GM03348 (cell line): ENCODE measurements at places on chromosomes 6 and 20.

DNA sequence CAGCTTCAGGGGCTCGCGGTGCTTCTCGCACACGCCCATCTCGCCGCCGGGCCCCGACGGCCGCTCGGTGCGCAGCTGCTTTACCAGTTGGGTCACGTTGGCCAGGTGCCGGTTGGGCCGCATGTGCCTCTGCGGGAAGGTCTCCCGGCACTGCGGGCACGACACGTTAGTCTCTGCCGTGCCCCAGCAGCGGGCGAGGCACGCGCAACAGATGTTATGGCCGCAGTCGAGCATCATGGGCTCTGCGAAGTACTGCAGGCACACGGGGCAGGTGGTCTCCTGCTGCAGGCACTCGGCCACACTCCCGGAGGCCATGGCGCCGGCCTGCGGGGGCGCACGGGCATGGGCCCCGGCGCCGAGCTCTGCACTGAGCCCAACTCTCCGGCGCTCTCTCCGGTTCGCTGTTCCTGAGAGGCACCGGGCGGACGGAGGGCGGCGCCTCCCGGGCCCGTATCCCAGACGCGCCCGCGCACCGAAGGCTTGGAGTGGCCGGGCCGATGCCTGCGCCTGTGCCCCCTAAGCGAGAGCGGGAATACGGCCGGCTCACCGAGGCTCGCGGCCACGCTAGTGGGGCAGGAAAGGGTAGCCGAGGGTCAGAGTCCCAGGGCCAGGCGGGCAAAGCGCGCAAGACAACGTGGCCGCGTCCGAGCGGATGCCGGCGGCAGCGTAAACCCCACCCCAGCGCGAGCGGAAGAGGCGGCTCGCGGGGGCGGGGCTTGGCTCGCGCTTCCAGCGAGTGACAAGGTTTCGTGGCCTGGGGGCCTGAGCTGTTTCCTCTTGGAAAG is at the start of gene TRIM27:
TRIM27 (minus strand) TSS at position 668 of the 785 bp plus-strand sequence; CDS start at position 315, 353 bp downstream.
- DNase-seq, result peak; percentile 95

DNA sequence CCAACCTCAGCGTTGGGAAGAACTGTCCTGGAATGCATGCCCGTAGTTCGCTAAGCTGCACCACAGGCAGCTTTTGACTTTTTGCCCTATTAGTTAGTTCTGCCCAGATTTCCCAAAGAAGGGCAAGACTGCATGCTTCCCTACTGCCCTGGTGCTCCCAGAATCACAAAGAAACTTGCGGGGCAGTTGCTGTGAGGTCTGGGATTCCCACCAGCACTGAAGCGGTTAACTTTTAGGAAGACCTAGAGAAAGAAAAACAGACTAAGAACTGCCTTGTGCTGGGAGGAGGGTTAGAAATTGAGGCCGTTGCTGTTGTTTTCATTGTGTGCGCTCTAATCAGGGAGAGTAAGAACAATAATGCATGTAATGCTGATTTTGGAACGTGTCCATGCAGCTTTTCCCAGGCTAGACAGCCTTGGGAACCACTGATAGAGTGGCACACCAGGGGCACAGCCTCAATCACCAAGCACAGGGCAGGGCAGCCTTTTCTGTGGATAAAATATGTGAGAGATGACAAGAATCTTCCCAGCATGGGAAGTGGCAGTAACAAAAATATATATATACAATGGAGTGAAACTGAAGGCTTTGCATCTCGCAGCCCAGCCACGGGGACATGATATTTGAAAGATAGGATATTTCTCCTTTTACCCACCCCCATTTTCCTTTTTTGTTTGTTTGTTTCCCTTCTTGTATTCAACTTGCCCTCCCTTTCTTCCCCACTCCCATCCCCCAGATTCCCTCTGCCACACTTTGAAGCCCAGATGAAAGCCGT is 137.7 kb upstream of the HEY2 start:
- DNase-seq, result no peak

GRCh38 chr20:23327617-23328333 is 22.8 kb upstream of the NXT1 start:
- DNase-seq, result no peak

- no peak for DNase-seq
These were observed 49.4 kb downstream of the HLA-C start for GRCh38 chr6:31222496-31222895.

DNA sequence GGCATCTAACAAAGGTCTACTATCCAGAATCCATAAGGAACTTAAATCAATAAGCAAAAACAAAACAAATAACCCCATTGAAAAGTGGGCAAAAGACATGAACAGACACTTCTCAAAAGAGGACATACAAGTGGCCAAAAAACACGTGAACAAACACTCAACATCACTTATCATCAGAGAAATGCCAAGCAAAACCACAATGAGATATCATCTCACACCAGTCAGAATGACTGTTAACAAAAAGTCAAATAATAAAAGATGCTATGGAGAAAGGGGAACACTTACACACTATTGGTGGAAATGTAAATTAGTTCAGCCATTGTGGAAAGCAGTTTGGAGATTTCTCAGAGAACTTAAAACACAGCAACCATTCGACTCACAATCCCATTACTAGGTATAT is 19.4 kb upstream of the VNN1 start:
- no peak for DNase-seq

- peak; percentile 32 for DNase-seq
These were observed 121.8 kb upstream of the FOXO3 start for GRCh38 chr6:108438918-108439317.

DNA sequence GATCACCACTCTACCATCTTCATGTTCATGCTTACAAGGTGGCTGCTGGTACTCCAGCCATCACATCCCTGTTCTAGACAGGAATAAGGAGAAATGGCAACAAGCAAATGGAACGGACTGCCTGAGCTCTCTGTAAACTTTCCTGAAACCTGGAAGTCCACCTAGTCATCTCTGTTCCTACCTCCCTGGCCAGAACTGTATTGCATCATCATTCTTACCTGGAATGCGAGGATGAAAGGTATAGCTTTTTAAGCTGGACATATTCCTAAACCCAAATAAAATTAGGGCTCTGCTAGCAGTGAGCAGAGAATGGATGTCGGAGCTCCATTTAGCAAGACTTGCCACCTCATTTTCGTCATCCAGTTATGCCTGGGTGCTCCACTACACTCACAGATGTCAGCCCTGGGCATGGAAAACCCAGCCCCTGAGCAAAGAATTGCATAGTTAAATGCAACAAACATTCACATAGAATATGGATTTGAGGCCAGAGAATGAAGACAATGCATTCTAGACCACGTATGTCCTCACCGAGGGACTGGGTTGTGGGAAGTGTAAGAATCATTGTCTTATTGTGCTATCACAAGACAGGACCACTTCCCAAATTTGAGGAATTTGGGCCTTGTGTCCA is 214.3 kb upstream of the CDYL start:
- DNase-seq, result no peak
